ENCODE measurements at places on chromosomes 11 and 22.

- DNase-seq: no peak
These were observed 2.2 kb downstream of the MIOX start for GRCh38 chr22:50488886-50489285.

GRCh38 chr11:73972620-73973449 is 9.8 kb downstream of the UCP2 start:
- no peak for DNase-seq

DNA sequence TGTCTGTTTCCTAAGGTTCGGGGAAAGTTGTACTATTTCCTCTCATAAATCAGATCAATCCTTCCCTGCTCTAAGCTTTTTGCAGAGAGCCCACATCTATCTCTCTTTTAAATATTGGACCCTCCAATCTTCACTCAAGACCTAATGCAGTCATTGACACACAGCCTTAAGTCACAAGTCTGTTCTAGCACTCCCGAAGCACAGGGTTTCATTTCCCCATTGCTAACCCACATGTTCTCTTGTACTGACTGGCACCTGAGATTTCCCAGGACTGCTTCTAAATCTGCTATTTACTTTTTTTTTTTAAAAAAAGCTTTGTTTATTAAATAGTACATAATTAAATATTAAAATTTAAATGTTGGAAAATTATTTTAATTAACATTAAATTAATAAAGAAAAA is 674.7 kb downstream of the TBC1D22A start:
- DNase-seq: no peak

DNA sequence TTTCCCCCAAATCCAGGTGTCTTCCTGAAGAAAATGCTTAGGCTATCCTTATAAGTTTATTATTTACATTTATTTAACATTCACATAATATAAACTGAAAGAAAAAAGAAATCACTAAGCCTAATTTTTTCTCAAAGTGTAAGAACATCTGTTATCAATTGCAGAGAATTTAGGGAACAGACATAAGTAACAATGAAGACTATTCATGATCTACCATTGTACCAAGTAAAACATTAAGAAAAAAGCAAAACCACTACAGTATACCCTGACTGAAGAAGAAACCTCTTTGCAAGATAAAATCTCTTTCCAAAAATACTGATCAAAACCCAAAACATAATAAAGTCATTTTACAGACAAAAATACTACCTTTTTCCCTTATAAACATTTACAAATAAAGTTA is 60.5 kb downstream of the NUP98 start:
- no peak for DNase-seq

- DNase-seq: no peak
These were observed 23.1 kb upstream of the CD82 start for GRCh38 chr11:44542372-44542771.

- no peak for DNase-seq
These were observed 49.2 kb downstream of the KREMEN1 start for GRCh38 chr22:29122041-29122440.

GRCh38 chr22:27766679-27767078 is 34.9 kb downstream of the MN1 start:
- no peak for DNase-seq

GRCh38 chr11:111049131-111049530 is 196.4 kb upstream of the POU2AF2 start:
- no peak for DNase-seq

GRCh38 chr22:32794449-32795213 is 6.9 kb upstream of the TIMP3 start:
- DNase-seq: no peak

- DNase-seq: no peak
These were observed 56.4 kb upstream of the SYN3 start for GRCh38 chr22:33114565-33114964.

DNA sequence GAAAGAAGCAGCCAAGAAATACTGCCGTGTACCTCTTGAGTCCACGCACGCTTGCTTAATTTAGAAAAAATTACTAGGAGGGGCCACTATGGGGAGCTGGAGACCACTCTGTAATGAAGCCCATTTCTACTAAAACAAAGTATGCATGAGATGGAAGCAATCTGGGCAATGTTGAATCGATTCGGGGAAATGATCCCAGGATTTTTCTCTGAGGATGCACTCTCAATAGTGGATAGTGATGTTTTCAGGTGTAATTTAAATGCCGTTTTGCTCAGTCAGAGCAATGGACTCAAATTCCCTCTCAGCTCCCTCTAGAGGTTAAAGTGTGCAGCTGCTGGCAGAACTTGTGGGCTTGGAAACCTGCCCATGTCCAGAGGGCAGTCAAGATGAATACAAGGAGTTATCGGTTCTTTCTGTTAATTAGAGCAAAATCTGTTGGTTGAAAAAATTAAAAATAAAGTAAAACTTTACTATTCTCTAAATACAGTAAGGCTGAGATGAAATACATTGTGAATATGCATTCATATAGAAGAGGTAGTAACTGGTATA is 64.1 kb downstream of the ME3 start:
- peak; percentile 52 for DNase-seq

DNA sequence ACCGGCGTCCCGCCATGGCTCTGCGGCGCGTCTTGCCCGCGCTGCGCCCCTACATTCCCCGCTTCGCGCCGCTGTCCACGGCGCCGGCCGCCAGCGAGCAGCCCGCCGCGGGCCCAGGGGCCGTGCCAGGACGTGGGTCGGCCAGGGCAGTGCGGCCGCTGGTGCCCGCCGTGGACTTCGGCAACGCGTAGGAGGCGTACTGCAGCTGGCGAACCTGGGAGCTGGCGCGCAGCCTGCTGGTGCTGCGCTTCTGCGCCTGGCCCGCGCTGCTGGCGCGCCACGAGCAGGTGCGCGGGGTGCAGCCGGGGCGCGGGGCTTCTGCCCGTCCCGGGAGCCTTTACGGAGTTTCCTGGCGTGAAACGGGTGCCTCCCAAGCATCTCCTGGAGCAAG is 20.1 kb downstream of the DGCR6L start:
- DNase-seq: peak; percentile 21
